ENCODE measurements at places on chromosomes 13 and 19. TPM values are rescaled to one million over a fixed set of nuclear protein-coding genes. Genes with fewer than 3 reads are reported as not detected.
A peak's percentile ranks its signal among the peaks of the same experiment; 100 is the strongest.

The DOCK6 gene
- 0.86 TPM for total RNA-seq

DNA sequence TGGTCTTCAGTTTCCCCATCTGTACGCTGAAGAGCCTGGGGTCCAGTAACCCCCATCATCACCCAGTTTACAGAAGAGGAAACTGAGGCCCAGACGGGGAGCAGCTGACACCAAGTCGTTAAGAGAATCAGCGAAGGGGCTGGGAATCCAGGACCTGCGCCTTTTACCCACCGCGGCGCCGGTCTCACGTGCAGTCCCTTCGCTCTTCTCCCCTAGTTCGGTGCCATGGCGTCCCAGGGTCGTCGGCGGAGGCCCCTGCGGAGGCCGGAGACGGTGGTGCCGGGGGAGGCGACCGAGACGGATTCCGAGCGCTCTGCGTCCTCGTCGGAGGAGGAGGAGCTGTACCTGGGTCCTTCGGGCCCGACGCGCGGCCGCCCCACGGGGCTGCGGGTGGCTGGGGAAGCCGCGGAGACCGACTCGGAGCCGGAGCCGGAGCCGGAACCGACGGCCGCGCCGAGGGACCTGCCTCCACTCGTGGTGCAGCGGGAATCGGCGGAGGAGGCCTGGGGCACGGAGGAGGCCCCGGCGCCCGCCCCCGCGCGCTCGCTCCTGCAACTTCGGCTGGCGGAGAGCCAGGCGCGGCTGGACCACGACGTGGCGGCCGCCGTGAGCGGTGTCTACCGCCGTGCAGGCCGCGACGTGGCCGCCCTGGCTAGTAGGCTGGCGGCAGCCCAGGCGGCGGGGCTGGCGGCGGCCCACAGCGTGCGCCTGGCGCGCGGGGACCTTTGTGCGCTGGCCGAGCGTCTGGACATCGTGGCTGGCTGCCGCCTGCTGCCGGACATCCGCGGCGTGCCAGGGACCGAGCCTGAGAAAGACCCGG, 698 bp downstream of the BLOC1S3 start:
- DNase-seq = peak; percentile 53

GRCh38 chr13:98419786-98420553, 156.9 kb downstream of the STK24 start:
- no peak for DNase-seq

The S1PR5 gene
- 433 TPM for total RNA-seq

GRCh38 chr19:33374236-33374714, 766 bp downstream of the CEBPG start:
- no peak for DNase-seq

Measured in natural killer cell (primary cell).